HCEC 1CT (cell line): ENCODE measurements at places on chromosomes 5 and 9.

DNA sequence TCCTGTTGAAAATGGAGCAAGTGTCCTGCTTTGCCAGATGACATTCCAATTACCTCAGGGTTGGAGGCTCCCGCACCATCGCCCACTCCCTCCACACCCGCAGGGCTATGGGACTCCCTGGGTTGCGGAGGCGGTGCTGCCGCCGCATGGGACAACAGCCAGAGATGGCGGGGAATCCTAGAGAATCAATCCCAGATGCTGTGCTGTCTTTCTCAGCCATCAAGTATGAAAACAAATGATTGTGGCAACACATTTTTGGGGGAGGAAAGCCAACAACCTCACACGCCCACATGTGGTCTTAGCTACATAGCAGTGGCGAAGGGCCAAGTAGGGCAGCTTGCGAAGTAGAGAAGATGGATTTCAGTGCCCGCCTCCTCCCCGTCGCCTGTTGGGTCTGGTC lies 46.7 kb downstream of the IL31RA start:
- peak; percentile 24 for DNase-seq

DNA sequence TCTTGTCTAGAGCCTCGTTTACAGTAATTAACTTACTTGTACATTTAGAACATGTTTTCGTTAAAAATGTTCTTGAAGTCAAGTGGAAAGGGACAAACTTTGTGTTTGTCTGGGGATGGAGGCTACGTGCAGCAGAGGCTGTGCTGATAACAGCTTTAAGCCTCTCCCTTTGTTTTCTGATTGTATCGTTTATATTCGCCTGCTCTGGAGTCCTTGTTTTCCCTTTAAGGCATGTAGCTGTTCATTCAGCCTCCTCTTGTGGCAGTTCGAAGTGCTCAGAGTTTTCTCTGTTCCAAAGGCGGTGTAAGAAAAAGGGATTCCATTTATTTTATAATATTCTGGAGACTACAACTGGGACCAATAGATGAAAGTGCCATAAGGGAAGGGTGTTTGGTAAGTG lies 1.9 kb downstream of the SLC36A1 start:
- DNase-seq = no peak

GRCh38 chr9:89408628-89409101 lies 89.2 kb downstream of the SEMA4D start:
- DNase-seq = no peak

- peak; percentile 99 for DNase-seq
These were observed 716.4 kb downstream of the SEMA5A start for GRCh38 chr5:8829323-8830029.

DNA sequence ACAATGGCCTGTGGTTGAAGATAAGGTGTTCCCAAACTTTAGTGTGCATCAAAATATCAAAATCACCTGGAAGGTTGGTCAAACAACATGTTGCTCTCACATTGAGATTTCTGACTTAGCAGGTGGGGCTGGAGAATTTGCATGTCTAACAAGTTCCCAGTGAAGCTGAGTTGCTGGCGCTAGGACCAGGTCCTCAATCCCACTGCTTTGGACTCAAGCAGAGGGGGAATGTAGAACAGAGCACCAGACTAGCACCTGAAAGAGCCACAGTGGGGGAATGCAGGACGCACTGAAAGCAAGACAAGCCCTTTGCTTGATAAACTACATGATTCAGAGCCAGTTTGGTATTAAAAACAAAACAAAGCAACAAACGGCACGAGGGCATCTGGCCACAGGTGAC lies 458.1 kb downstream of the MTRR start:
- DNase-seq = no peak

GRCh38 chr5:98768160-98768959 lies 5.1 kb upstream of the RGMB start:
- DNase-seq = peak; percentile 70

- DNase-seq = no peak
These were observed 30.1 kb upstream of the GABRG2 start for GRCh38 chr5:162037431-162037830.

DNA sequence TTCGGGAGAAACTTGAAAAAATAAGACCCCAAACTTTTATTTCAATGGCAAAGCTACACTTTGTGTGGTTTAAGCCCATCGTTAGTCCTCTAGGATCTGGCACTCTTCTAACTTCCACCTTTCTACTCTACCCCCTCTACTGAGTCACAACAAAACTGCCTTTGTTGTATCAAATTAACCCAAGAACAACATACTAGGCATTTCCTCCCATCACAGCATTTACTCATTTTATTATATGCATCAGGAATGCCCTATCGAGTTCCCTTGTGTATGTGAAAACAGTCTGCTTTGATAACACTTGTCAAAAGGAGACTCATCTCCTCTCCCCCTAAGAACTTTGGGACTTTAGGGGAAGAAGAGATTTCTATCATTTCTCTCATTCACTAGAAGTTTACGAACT lies 158.9 kb upstream of the FREM1 start:
- DNase-seq = no peak

- DNase-seq = peak; percentile 93
These were observed 36.1 kb downstream of the DAP start for GRCh38 chr5:10724781-10725507.

DNA sequence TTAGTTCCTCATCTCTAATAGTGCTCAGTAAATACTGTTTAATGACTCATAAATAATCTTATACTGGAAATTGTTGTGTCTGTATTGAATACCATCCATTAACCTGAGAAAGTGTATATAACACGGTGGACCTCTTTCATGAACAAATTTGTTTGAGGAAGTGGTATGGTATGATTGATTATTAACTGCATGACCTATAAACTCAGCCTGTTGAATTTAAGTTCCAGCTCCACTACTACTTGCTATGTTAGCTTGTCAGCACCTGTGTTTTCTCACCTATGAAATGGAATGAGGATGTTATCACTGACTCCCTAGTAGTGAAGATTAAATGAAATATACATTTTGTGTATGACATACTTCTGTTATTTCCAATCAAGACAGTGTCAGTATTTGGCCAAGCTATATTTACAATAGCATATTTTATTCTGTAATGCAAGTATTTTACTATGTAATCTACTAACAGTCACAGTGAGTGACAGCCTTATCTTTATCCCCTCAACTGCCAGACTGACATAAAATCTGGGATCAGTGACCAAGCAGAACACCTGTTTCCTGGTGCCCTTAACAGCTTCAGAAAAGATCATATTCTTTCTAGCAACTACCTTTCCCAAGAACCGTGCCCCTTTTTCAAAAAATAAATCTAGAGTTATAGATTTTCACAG lies 77.3 kb upstream of the ITGA1 start:
- DNase-seq = no peak

GRCh38 chr5:149161026-149161687 lies 19.9 kb downstream of the ABLIM3 start:
- no peak for DNase-seq

- peak; percentile 43 for DNase-seq
These were observed 380.4 kb downstream of the PSAT1 start for GRCh38 chr9:78677326-78677725.

DNA sequence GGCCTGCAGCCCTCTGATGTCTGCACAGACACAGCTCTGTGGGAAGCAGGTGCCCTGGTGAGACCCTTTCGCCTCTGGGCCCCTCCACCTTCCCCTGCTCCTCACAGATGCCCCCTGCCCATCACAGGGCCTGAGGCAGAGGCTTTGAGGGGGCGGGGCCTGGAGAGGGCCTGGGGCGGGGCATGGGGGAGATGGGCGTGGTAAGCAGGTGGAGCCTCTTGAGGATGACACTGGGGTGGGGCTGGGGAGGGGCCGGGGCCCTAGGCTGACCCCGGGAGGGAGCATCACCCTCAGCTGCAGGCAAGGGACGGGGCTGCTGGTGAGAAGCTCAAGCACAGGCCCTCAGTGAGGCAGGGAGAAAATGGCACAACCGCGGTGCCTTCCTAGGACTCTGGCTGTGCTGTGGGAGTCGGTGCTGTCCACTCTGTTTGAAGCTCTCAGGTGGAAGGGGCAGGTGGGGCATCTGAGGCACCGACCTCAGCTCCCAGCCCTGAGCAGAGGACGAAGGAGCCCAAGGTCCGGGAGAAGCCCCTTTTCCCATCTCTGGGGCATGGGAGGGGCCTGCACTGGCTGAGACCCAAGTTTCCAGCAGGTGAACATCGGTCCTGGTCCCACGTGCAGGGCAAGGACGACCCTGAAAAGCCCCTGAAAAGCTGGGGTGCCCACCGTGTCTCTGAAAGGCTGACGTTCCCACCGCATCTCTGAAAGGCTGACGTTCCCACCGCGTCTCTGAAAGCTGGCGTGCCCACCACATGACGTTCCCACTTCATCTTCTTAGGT lies 17.5 kb upstream of the SLC9A3 start:
- DNase-seq = no peak

- no peak for DNase-seq
These were observed 62.1 kb downstream of the PCSK1 start for GRCh38 chr5:96370976-96371375.

- no peak for DNase-seq
These were observed 83.5 kb downstream of the PIK3R1 start for GRCh38 chr5:68299105-68299504.

DNA sequence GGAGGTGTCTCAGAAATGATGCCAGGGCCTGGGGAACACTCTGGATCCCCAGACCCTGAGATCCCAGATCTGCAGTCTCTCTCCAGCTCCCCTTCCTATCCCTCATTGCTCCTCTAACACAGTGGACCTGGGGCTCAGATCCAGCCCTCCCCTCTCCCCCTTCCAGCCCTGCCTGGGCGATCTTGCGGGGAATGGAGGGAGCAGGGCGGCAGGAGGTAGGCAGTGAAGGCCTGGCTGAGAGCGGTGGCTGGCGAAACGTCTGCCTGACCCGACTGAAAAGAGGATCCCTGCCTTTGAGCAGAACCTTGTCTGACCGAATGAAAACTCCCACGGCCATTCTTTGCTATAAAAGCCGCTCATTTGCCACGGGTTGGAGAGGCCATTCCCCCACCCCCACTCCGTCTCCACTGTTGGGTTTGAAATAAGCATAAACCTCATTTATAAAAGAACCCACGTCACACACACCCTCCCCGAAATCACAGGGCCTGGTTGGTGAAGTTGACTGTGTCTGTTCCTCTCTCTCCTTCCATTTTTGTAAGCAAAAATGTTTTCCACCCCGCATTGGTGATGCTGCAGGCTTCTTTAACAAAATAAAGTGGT lies 8.8 kb downstream of the MSX2 start:
- DNase-seq = no peak

GRCh38 chr9:123669346-123669745 lies 260.6 kb downstream of the DENND1A start:
- DNase-seq = no peak

GRCh38 chr9:137046088-137046787 lies at the start of gene NPDC1:
Gene NPDC1 (minus strand): TSS chr9:137046177. CDS start chr9:137045989, 188 bp downstream.
- DNase-seq = peak; percentile 42

- DNase-seq = peak; percentile 60
These were observed 490 bp downstream of the PCBD2 start for GRCh38 chr5:134905246-134905996.

DNA sequence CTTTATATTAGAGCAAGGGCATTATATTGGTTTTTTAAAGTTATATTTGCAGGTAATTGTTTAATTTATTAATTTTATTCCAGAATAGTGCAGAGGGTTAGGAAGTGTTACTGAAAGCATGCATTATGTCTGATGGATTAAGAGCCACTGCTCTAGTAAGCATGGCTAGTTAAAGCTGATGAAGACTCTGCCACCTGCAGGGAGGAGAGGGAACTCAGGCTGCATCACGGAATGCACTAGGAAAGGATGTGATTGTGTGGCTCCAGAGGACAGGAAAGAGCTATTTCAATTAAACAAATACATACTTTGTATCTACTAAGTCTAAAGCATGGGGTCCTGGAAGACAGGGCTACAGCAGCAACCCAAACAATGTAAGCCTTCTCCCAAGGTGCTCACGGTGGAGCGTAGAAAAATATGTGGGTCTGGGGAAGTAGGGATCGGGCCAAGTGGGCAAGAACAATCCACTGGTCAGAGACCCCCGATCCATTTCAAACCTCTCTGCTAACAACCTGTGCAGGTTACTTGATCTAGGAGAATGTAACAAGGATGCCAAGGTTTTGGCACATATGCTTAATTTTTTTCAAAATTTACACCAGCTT lies 15.3 kb upstream of the GRXCR2 start:
- peak; percentile 59 for DNase-seq

DNA sequence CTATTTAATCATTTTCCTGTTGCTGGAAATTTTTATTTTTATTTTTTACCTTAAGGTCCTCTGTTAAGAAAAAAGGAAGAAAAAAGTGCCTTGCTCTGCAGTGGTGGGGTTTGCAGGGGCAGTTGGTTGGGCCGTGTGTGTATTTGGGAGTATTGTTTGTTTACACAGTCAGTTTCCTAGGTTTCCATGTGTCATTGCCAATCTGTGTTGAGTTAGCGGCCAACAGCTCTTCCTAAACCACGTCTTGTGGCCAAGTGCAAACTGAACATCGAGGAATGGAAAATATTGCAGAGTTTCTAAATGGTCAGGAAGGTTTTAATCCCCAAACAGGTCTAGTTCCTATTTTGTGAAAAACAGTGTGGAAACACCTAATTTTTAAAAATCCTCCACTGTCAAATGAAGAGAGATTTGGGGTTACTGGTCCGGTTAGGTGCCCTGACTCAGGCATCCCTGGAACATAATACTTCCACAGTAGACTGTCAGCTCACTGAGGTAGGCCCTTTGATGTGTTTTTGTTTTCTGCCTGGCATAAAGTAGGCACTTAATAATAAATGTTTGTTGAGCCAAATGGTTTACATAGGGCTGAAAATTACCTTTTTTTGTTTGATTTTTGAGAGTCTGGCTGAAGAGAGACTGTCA lies 37.0 kb downstream of the MAMDC2 start:
- DNase-seq = peak; percentile 76

- DNase-seq = no peak
These were observed 7.6 kb upstream of the ADGRV1 start for GRCh38 chr5:90550963-90551362.

- peak; percentile 4 for DNase-seq
These were observed 99.8 kb downstream of the NNT start for GRCh38 chr5:43702815-43703214.

- no peak for DNase-seq
These were observed 306.9 kb upstream of the SMARCA2 start for GRCh38 chr9:1708219-1708618.

DNA sequence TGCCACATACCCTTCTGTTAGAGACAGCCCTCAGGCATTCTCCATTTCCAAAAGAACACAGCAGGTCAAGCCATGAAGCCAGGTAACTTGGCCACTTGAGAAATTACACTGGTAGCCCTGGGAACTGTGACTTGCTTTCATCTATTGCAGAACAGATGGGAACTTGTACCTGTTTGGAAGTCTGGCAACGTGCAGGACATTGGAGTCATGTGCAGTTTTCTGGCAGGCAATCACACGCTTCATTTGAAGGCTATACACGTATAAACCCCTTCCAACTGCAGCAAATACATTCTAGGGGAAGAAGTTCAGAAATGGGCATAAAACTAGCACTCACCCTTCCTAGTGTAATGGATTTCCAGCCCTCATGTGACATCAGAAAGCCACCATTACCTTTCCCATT lies 54.0 kb downstream of the WDR41 start:
- DNase-seq = no peak

DNA sequence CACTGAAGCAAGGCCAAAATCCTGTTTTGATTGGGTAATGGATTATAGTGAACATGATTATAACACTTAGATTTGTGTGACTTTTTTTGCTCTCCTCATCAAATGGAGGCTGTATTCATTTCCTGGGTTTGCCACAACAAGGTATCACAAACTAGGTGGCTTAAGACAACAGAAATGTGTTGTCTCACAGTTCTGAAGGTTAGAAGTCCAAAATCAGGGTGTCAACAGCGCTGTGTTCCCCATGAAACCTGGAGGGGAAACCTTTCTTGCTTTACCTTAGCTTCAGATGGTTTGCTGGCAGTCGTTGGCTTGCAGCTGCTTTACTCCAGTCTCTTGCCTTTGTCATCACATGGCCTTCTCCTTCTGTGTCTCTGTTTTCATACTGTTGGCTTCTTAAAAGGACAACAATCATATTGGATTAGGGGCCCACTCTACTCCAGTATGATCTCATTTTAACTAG lies 32.4 kb downstream of the CDC42SE2 start:
- DNase-seq = no peak
